ENCODE measurements at places on chromosomes 1 and 21.

- DNase-seq: no peak
Measured at GRCh38 chr1:28905921-28906666, 8.3 kb upstream of the EPB41 start.

DNA sequence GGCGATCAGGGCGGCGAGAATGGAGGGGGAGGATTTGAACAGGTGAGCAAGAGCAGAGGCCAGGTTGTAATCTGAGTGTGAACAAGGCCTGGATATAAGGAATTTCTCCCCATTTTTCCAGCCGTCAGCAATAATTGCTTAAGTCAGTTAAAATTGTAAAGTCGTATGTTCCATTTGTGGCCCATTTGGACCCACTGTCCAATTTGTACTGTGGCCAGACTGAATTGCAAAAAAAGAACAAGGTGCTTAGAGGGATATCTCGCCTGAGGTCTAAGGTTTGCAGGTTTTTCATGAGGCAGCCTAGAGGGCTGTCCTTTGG lies 1.0 kb downstream of the ERVH48-1 start:
- no peak for DNase-seq

DNA sequence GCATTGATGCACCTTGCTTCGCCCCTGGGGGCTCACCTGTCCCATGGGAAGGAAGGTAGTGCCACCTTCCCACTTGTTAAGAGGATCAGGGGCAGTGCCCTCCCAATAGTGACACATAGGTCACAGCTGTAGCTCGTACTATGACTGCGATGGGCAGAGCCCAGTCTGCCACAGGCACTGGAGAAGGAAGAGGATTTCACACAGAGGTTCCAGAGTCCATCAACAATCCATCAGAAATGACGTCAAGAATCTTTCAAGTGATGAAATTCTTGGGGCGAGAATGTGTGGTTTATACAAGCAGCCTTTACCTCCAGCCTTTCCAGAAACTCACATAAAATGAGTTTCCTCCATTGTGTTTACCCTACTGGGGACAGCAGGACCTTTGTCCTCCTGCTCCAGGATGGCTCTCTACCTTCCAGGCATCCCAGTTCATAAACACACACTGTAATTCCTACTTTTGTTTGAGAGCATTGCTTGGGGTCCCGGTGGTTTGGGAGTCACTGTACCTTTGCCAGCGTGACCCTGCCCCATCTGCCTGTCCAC lies 260.6 kb upstream of the VAMP3 start:
- DNase-seq: no peak

DNA sequence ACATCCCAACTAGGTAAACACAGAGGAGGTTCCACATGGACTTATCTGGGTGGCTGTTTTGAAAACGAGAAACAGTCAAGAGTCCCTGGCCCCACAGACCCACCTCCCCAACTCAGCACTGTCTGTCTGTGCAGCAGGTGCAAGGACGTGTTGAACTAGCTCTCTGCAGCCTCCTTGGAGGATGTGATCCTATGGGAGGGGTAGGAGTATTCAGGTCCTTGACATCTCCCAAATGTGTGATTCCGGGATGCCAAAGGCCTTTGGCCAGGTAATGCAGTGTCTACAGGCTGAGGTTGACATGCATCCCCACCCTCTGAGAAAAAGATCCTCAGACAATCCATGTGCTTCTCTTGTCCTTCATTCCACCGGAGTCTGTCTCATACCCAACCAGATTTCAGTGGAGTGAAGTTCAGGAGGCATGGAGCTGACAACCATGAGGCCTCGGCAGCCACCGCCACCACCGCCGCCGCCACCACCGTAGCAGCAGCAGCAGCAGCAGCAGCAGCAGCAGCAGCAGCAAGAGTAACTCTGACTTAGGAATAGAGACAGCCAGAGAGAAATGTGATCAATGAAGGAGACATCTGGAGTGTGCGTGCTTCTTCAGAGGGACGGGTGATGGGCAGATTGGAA lies 151.6 kb upstream of the CAMK1G start:
- no peak for DNase-seq

- DNase-seq: no peak
Measured at GRCh38 chr1:168565825-168566224, 10.6 kb upstream of the XCL1 start.

- no peak for DNase-seq
Measured at GRCh38 chr1:10641976-10642375, 154.5 kb downstream of the CASZ1 start.

DNA sequence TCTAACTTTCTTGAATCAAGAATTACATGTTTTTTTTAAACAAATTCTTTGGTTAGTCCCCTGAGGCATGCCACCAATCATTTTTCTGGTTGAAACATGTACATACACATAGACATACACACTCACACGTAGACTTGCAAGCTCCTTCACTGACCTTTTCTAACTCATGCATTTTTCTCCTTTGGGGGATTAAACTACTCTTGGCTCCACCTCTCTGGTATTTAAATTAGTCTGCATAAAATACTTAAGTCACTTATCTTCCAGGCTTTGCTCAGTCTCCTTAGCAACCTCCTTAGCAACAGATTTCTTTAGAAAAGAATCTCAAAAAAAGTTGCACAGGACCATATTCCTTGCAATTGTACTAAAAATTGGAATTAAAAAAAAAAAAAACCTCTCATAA lies 440.9 kb upstream of the LRRC7 start:
- DNase-seq: no peak

DNA sequence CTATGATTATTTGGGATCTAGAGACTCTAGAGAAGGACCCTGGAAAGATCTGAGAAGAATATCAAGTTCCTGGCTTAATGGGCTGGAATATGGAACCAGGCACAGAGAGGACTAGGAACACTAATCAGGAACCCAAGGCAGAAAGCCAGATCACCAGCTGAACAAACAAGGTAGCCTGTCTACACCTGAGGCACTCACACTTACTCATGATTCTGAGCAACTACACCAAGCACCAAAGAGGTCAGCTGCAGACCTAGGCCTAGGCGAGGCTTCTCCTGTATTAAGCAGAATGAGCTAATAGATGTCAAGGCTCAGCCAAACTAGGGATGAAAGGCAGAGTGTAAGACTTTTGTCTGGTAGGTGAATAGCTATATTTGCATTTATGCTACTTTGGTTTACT lies 368.1 kb downstream of the LTN1 start:
- DNase-seq: no peak

DNA sequence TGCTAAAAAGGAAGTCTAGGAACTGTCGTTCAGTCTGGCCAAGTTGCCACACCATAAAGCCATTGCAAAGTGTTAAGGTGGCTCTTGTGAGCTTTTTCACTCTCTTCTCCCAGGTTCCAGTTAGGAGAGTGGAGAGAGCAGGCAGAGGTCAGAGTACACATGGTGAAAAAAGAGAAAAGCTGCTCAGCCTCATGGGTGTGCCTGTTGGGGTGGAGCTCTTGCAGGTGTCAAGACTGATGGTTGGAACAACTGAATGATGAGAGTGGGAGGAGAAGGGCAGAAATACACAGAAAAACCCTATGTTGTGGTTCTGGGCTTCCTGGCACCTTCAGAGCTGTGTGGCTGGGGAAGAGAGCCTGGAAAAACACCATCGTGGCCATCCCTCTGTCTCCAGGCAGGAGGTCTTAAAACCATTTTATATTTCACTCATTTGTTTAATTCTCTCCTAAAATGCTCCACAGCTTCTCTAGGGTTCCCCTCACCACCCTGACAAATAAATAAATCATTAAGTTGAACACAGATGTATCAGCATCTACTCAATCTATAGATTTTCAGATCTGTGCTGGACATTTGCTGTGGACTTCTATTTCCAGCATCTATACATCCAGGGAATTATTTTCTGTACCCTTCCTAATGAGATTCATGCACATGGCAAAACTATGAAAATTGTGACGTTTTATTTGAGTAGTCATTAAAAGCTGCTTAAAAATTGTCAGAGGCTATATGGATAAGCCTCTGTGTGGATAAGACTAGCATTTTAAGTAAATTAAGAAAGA lies 17.5 kb downstream of the UBASH3A start:
- no peak for DNase-seq

GRCh38 chr1:246338546-246338945 lies 168.5 kb downstream of the SMYD3 start:
- DNase-seq: no peak

GRCh38 chr21:42235593-42235992 lies 16.7 kb downstream of the ABCG1 start:
- no peak for DNase-seq

GRCh38 chr1:97334454-97334853 lies 586.4 kb downstream of the DPYD start:
- DNase-seq: no peak

DNA sequence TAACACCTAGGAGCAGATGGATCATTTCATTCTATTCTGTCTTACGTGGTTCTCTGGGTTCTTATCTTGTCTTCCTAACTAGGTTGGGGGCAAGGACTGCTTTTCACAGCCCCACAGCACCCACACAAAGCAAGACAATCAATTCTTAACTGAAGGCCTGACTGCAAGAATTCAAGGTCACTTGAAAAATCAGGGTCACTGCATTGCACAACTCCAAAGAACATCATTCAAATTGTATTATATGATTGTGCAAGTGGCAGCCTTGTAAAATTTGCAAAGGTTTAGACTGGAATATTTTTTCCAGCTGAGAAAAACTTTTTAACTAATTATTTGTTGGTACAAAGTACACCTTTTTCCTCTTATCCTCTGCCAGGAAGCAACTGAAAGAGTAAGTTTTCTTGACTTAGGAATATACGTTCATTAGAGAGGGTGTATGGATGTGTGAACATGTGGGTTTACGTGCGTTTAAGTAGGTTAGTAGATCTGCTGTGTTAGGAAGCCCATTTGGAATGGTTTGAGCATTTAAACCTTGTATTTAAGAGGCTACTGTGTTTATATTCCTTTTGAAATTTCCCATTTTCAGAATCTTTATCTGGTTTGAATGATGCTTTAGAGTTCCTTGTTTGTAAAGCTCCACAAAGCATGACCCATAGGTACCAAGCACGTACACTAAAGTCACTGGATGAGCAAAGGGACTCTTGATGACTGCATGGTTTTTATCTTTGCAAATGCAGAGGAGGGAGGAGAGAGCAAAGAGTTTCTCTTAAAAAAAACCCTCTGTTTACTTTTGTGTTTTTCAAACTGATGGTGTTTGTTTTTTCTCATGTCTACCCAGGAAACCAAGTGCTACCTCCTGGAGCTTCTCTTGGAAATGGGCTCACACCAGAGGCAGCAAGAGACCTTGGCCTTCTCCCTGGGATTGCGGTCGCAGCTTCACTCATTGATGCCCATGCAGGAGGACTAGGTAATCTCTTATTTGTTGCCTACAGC lies 214.9 kb downstream of the FGGY start:
- DNase-seq: no peak

GRCh38 chr1:171084091-171084490 lies 6.6 kb upstream of the FMO3 start:
- no peak for DNase-seq

GRCh38 chr1:25727635-25728286 lies 72.2 kb upstream of the SELENON start:
- no peak for DNase-seq

DNA sequence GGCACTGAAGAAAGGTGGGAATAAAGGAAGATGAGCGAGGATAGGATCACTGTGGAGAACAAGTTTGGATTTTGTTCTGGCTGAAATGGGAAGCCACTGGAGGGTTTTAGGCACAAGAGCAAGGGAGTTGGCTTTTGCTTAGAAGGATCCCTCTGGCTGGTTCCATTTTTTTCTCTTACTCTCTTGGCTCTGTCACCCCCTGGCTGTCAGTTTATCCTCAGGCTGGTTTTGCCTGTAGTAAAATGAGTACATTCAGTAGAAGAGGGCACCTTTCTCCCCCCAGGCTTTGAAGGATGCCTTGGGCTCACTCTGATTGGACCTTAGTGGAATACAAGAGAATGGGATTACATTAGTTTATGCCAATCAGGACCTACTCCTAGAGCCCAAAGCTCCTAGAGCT lies 17.1 kb downstream of the CACHD1 start:
- DNase-seq: peak; percentile 15

GRCh38 chr1:87790756-87791155 lies 462.1 kb downstream of the LMO4 start:
- no peak for DNase-seq

DNA sequence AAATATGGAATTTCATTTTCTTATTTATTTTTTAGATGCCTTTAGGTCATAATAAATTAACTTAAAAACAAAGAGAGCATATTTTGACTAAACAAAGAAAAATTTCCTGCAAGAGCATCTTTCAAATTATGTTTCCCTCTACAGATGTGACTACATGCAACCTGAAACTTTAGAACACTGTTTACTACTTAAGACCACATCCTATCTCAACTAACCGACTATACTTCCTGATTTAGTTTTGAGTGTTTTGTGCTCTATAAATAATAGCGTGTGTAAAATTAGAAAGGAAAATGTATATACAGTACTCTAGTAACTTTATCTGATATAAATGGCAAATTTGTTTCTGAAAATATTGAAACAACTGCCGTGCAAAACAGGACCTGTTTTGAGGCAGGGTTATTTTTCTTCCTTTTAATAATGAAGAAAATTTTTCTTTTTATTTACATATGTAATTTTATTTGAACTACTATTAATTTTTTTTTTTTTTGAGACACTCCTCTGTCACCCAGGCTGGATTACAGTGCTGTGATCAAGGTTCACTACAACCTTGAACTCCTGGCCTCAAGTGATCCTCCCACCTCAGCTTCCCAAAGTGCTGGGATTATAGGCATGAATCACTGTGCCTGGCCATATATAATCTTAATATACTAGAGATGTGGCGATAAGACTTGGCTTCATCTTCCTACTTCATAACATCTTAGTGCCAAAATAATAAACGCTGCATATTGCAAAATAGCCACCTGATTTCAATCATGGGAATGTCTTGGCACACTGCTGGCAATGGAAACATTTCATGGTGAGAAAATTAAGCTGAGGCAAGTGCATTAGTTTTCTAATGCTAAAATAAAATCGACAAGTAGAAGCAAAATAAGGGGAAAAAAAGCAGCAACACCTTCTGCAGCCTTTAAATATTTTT lies 12.3 kb downstream of the ZRANB2 start:
- no peak for DNase-seq

GRCh38 chr1:37394574-37395464 lies 79.6 kb upstream of the ZC3H12A start:
- DNase-seq: no peak

GRCh38 chr1:2300851-2301606 lies 72.9 kb downstream of the SKI start:
- DNase-seq: peak; percentile 96

DNA sequence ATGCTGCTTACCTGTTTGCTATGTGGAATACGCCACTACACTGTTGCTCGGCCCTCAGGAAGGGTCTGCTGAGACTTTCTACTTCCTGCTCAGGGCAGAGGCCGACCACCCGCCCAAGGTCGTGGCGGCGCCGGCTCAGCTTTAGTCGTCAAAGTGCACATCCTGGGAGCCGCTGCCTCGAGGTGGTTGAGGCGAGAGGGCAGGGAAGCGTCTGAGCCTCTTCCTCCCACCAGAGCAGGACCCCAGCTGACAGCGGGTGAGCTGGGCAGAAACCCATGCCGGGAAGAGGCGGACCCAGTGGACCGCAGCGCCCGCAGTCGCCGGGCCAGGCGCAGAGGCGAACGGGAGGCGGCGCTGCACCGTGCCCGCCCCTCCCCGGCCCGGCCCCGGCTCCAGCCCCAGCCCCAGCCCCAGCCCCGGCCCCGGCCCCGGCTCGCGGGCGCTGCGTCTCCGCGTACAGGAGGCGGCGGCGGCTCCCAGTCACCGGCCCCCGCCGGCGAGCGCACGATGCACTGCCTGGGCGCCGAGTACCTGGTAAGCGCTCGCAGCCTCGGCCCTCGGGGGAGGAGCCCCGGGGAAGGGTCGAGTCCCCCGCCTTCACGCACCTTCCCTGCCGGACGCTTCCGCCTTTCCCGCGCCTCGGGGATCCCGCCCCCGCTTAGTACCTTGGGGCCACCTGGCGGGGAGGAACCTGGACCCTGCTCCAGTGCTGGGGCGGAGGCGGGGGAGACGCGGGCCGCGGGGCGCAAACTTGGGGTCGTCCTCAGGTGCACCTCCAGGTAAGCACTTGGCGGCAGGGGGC lies at the start of gene SLC44A3:
Gene SLC44A3, plus strand, starts transcription at position 413 of the 802 bp plus-strand sequence. Its CDS starts 95 bp downstream, at position 508.
- peak; percentile 28 for DNase-seq
